Stimulated activated CD4-positive, alpha-beta T cell treated with anti-CD3 and anti-CD28 coated beads, Interleukin-15, amount 100 ng/mL, for 1 hour (primary cell): ENCODE measurements at places on chromosomes 11 and 22.

GRCh38 chr11:86162239-86162638 lies 82.3 kb upstream of the EED start:
- DNase-seq = no peak

- no peak for DNase-seq
These were observed 38.9 kb downstream of the MS4A2 start for GRCh38 chr11:60127311-60127811.

- no peak for DNase-seq
These were observed 64.7 kb downstream of the TSPAN18 start for GRCh38 chr11:44791316-44791925.

DNA sequence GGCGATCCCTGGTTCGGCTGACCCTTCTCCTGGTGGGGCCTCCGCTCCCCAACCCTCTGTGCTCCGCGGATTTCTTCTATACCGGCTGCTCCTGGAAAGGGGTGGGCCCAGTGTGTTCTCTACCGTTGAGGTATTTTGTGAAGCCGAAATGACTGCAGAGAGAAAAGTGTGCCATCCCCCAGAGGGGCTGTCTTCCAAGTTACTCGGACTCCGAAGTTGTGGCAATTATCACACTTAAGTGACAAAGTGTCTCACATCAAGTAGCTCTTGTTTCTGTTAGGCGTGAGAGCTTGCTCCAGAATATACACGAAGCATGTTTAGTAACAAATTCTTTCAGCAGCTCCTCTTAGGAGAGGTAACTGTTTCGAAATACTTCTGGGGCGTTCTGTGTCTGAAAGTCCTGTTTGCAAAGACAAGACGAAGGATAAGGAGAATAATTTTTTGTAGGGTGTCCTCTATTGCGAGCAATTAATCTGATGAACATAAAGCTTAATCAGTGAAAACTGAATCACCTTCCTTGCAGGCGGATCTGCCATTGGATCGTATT lies 434 bp downstream of the XPNPEP3 start:
- no peak for DNase-seq

GRCh38 chr22:17924076-17924475 lies 100.3 kb downstream of the MICAL3 start:
- DNase-seq = no peak

DNA sequence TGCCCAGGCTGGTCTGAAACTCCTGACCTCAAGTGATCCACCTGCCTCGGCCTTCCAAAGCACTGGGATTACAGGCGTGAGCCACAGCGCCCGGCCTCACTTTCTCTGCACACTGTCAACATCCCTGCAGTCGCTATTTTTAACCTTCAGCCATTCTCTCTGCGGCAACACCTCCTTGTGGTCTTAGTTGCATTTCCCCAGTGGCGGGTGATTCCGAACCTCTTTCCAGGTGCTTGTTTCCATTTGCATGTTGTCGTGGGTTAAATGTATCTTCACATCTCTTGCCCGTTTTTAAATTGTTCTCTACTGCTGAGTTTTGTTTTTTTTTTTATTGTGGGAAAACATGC lies 2.2 kb upstream of the SCT start:
- no peak for DNase-seq

DNA sequence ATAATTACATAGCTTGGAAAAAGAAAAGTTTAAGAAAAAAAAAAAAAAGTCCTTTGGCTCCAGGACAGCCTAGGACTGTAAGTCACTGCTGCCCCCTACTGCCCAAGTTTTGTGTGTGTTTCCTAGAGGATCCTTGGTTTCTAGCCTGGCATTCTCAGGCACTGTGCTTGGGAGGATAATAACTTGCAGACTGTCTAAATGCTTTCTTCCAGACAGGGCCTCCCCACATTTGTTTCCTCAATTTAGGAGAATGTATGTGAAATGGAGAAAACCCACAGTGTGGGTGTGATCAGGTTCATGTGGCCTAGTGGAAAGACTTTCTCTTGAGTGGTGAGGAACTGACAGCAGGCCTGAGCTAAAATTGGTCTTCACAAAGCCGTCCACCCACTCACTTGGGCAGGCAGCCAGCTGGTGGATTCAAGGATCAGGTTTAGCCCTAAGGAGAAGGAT lies 191.0 kb downstream of the NAV2 start:
- DNase-seq = no peak

GRCh38 chr11:43835104-43835503 lies 45.5 kb upstream of the ALKBH3 start:
- DNase-seq = no peak

DNA sequence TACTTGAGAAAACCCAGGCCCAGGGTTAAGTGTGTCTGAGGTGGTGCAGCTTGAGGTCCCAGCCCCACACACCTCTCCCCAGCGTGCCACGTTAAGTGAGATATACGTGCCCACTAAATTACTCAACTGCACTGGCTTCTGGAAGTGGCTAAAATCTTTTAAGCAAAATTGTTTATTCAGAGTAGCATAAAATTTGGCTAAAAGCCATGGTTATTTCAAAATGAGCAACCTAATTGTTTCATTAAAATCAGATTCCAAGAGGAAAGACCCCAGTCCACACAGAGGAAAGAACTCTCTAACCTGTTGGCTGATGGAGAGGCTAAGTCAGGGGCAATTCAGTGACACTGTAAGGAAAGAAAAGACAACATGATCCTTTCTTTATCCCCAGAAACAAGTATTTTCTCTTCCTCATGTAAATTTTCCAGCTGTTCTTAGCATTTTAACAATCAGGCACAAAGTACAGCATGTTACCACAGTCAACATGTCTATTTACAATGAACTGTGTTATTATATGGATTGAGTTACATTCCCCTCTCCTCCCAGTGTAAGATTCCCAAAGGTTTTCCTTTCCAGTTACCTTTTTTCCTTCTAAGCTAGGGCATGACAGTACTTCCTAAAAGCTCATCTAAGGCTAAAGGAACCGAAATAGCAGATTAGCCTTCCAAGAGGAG lies 26.6 kb downstream of the NUP50 start:
- DNase-seq = no peak

DNA sequence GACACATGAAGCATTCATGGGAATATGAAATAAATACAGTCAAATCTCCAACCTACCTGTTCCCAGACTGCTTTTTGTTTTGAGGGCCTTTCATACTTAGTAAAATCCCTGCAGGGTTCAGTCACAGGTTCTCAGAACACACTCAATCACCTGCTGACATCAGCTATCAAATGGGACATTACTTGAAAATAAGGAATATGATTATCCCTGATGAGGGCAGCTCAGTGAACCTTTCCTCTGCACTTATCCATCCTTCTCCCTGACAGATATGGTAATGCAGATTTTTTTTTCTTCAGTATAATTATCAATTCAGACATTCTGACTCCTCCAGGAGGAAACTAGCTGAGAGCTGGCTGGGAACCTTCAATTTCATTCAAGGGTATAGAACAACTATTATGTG lies 1127.4 kb upstream of the CCDC90B start:
- DNase-seq = no peak
